ENCODE measurements at places on chromosomes 4 and X.
A peak's percentile ranks its signal among the peaks of the same experiment; 100 is the strongest.

GRCh38 chr4:103197765-103198110 is 405 bp downstream of the CENPE start:
- no peak for DNase-seq

- DNase-seq = no peak
Measured at GRCh38 chr4:80073473-80074008, 512 bp upstream of the ANTXR2 start.

DNA sequence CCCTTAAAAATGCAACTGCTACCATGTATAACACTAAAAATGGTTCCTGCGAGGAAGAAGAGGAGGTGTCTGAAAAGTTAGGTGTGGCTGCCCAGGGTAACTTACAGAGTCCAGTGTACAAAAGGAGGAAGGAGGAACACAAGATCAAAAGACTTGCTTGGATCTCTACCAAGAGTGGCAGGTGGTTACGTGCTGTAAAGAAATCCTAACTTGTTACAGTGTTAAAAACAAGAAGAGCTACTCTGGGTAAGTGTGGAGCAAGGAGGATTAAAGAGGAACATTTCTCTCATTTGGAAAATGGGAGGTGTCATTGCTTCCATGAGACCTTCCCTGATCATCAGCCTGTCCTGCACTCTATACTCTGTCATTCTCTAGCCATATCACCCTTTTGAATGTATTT is 242.0 kb downstream of the PTTG2 start:
- no peak for DNase-seq

DNA sequence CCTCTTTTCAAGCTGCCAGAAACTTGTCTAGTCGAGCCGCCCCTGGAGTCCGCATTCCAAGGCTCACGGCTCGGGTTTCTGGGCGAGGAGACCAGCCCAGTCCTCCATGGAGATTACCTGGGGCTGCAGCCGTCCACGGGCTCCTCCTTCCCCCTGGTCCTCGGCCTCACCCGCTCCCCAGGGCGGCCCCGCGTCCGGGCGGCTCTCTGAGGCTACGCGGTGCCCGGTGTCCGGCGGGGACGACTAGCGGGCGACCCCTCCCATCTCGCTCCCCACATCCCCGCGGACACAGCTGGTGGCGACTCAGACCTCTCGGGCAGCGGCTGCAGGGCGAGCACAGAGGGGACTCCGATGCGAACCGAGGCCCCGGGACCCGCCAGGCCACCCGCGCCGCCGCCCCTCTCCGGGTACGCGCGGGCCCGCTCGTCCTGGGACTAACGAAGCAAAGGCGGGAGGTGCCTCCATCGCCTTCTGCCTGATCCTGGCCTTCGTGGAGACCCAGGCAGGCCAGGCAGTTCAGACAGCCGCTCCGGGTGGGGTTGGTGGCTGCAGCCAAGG is 159.4 kb downstream of the TRAM1L1 start:
- DNase-seq = no peak

- no peak for DNase-seq
Measured at GRCh38 chrX:66008328-66008970, 31.4 kb downstream of the VSIG4 start.

DNA sequence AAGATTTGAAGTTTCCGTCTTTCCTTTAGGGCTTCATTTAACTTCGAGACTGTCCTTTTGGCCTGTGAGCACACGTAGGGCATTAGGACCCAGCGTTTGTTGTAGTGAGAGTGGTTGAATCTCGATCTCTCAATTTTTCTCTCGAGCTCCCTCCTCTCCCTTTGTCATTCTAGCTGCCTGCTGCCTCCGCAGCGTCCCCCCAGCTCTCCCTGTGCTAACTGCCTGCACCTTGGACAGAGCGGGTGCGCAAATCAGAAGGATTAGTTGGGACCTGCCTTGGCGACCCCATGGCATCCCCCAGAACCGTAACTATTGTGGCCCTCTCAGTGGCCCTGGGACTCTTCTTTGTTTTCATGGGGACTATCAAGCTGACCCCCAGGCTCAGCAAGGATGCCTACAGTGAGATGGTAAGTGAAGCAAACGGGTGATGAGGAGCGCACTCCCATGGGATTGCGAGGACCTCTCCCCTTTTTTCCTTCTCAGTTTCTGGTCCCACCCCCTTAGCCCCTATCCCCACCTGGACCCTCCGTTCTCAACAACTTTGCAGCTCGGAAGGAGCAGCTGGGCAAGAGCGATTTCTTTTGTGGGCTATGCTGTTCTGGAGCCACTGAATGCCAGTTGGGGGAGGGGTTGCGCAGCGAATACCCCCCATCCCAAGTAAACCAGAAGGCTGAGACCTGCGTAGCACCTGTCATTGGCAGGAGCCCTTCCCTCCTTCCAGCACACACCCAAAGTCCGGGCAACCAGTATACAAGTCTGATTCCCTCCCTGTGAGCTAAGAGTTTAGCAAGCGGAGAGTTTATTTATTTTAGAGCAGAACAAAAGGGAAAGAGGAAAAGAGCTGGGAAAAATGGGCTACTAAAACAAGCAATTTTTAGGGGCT is at the start of gene TMEM35A:
Gene TMEM35A, plus strand, starts transcription at position 164 of the 883 bp plus-strand sequence. Its CDS starts 124 bp downstream, at position 288.
- DNase-seq = no peak

DNA sequence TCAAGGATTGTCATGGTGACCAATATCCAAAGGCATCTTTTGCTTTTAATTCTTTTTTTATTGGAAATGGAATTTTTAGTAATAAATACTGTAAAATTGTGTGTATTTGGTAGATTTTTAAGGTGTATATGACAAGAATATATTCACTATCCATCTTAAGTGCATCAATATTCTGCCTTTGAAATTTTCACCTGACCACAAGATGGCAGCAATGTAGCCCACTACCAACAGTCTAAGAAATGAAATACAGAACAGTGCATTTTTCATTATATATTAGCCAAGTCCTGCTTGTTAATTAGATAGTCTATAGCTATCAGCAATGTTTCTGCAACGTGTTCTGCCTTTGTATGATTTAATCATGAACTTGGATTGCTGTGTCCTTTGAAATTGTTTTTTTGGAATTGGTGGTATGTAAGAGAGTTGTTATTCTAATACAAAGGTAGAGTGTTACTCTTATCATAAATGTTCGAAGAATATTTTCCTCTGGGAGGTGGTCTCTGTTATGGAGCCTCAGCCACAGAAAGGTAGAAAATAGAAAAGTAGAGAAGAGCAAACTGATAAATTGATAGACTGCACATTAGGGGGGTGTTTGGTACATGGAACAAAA is 38.2 kb downstream of the HPGDS start:
- DNase-seq = peak; percentile 19

GRCh38 chrX:43753637-43754036 is 97.5 kb downstream of the MAOA start:
- no peak for DNase-seq

DNA sequence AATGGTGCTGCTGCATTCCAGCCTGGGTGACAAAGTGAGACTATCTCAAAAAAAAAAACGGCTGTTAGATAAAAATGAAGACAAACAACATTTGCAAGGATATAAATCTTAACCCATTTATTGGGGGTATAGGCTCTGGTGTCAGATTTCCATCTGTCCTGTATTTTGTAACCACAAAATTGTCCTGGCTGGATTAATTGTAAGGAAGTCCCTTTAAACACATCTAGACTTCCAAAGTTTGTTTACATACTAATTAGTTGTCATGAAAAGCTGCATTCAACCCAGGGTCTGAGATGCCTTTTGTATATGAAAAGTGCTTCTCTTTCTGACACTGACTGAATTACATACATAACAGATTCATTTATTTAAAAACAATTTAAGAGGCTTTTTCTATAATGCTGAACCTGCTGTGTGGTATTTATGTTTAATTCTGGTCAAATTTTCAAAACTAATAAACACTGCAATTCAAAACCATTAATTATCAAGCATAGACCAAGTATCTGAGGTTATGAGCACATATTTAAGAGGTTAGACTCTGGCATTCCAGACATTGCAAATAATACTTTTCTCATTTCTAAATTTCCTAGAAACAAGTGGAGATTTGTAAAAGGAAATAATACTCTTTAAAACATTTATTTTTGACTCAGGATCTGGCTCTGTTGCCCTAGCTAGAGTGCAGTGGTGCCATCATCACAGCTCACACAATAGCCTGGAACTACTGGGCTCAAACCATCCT is 17.5 kb upstream of the UGDH start:
- no peak for DNase-seq

- no peak for DNase-seq
Measured at GRCh38 chr4:73735231-73735630, 5.1 kb upstream of the CXCL8 start.

DNA sequence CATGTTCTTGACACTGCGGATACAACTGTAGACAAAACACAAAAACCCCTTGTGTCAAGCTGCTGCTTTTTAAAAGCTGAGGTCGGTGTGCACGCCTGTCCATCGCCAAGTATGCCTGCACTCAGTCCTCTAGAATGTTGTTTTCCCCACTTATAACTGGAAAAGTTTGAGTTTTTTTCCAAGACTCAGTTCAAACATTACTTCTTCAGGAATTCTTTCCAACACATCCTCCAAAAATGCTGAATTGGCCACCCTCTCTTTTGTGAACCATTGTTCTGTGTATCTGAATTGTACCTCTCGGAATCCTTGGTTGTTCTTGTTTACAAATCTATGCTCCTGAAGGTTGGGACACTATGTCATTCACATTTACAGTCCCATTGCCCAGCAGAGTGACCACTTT is 94.6 kb downstream of the REELD1 start:
- no peak for DNase-seq

DNA sequence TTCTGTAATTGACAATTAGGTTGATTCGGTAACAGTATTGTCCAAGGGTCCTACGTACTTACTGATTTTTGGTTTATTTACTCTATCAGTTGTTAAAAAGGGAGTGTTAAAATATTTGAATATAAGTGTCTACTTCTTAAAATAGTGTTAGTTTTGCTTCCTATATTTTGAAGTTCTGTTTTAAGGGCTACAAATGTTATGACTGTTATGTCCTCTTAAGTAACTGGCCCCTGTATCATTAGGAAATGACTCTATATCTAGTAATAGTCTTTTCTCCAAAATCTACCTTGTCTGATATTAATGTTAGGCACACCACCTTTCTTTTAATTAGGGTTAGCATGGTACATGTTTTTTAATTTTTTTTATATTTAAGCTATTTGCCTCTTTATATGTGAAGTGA is 30.1 kb downstream of the ANKRD50 start:
- no peak for DNase-seq

GRCh38 chr4:78770091-78770642 is 6.0 kb upstream of the BMP2K start:
- no peak for DNase-seq

DNA sequence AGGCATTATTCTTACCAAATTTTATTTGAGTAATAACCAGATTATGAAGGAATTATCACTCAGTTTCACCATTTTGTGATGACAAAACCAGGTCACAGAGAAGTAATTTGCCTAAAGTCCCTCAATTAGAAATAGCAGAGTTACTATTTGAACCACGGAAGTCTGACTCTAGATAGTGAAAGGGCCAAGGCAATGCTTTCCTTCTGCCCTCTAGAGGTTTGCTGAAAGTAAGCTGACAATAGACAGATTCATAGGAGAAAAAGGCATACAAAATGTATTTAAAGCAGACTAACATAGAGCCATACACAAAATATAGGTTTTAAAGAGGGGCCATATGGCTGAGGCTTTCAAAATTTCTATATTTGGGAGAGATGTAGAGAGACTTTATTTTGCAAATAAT is 43.1 kb downstream of the CXXC4 start:
- no peak for DNase-seq

GRCh38 chrX:16484338-16484737 is 165.6 kb upstream of the S100G start:
- peak; percentile 80 for DNase-seq

DNA sequence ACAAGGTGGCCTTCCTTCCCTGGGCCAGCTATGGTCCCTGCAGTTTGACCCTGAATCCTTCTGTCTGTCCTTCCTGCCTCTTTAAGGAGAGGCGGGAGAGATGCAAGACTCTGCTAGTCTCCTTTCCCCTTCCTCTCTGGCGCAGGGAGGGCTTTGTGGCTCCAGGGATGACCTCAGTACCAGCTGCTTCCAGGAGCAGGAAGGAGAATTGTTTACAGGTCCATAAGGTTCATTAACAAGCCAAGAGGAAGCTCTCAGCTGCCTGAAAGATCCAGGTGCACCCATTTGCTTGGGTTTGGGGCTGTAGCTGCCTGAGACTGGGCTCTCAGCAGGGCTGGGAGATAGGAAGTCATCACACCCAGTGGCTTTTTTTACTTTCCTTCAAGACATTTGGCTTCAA is 4.0 kb upstream of the FATE1 start:
- no peak for DNase-seq

GRCh38 chrX:133722756-133723155 is 262.6 kb downstream of the GPC3 start:
- no peak for DNase-seq

GRCh38 chr4:80360900-80361299 is 25.4 kb downstream of the CFAP299 start:
- DNase-seq = no peak

GRCh38 chrX:64642482-64642881 is 247.2 kb upstream of the MTMR8 start:
- DNase-seq = no peak

DNA sequence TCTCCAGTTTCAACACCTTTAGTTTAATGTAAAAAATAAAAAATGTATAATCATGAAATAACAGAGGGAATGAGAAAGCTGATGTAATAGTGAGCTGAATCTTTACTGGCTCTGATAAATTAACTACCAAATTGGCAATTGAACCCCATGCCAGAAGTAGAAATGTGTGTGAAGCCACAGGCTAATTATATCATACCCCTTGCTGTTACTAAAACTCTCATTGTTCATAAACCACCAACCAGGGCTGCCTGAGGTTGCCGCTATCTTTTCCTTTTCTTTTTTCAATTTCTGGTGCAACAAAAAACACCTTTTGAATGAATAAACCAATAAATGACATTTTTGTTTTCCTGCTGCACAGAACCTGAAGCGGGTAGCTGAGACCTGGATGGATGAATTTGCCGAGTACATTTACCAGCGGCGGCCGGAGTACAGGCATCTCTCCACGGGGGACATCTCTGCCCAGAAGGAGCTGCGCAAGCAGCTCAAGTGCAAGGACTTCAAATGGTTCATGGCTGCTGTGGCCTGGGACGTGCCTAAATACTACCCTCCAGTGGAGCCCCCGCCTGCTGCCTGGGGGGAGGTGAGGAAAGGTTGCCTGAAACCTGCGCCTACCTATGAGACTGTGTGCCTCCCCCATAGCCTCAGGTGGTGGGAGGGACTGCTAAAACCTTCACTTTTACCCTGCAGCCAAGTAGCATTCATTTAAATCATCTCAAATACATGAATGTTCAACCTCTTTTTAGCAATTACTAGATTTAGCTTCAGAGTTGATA is 216.7 kb upstream of the GALNT7 start:
- DNase-seq = no peak

DNA sequence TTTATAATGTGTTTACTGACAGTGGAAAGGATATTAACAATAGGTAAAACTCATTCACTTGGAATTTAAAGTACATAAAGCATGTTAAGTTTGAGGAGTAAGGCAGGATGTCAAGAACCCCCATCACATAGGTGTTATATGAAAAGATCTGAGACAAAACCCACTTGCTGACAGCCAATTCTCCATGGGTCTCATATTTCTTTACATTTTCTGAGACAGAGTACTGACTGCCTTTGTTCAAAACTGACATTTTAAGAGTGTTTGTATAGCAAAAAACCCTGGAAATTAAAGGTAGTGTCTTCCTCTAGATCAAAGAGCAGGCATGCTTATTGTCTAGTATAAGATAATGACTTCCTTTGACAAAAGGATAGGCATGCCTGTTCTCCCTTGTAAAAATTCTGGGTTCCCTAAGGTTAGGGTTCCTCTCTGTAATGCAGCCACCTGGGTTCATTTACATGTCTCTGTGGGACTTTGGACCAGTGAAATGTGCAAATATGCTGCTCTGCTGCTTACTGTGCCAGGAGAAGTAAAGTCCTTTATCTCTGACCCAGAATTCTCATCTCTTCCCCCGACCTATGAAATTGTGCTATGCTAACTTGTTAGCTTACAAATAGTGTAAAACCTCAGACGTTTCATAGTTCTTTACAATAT is 123.6 kb downstream of the PCDH18 start:
- DNase-seq = no peak
